B cell (primary cell): ENCODE measurements at places on chromosomes 5 and 9. TPM values are rescaled to one million over a fixed set of nuclear protein-coding genes. Genes with fewer than 3 reads are reported as not detected.

DNA sequence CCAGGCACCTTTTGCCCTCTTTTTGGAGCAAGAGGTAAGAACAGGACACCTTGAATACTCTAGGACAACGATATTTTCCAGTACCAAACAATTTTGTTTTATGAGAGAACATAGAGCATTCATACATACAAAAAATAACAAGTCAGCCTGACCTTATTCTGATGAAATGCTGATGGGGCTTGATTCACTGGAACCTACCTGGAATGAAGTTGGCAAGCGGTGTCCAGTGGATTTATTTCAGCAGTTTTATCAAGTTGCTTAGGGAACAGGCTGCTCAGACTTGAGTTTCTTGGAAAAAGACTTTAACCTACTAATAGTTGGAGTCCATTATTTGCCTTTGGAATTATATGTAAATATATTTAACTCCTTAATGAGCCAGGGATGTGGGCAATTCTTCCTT, 322.0 kb downstream of the ARRDC3 start:
- H3K4me1 ChIP-seq = no peaks in the 10 kb centered on the region
- no peak overlapping the region for H3K4me3 ChIP-seq

DNA sequence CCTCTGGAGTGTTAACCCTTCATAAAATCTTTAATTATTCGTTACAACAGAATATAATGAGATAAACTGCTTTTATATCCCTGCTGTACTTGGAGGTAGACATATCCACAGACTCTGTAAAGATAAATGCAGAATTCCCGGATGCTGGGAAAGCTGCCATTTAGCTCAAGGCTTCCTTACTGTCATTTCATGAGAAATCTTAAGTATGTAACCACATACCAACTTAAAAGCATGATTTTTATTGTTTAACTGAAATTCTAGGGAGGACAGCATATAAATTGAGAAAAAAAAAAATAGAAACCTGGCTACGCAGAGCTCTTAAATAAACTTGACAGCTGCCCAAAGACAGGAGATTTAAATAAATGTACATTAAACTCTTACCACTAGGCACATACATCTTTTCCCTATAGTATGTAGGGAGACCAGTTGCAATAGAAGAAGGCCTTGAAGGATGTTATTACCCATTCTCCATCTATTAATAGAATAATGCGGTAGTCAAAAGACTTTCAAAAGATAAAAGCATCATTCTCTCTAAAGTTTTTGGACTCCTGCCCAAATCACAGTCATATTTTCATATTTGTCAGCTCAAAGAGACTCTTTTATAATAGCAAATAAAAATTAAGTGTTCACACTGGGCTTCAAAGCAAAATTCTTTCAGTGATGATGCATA, 373.8 kb downstream of the NDUFS4 start:
- DNase-seq = no peak
- no peak overlapping the region for H3K27ac ChIP-seq
- no peak overlapping the region for H3K4me3 ChIP-seq
- H3K4me1 ChIP-seq = no peaks in the 10 kb centered on the region

The CERCAM gene
- 3.4 and 3.8 TPM in 2 replicates for total RNA-seq

- H3K4me1 ChIP-seq = peaks cover 4% of the 10 kb centered on the region
- DNase-seq = no peak
- H3K4me3 ChIP-seq = no peak overlapping the region
- no peaks in the 10 kb centered on the region for H3K27me3 ChIP-seq
- H3K36me3 ChIP-seq = no peaks in the 10 kb centered on the region
These were observed 167.2 kb downstream of the PAX5 start for GRCh38 chr9:36866840-36867239.

The RALGDS gene
- total RNA-seq = 55.7 and 62.4 TPM in 2 replicates

GRCh38 chr5:117594166-117594565, 1019.5 kb upstream of the SEMA6A start:
- DNase-seq = no peak
- no peaks in the 10 kb centered on the region for H3K4me1 ChIP-seq
- no peaks in the 10 kb centered on the region for H3K27me3 ChIP-seq
- no peak overlapping the region for H3K27ac ChIP-seq

The TPPP gene
- 0.07 TPM in 1 of 2 replicates, not detected in the other for total RNA-seq

- H3K4me1 ChIP-seq = peaks cover 33% of the 10 kb centered on the region
- peak; percentile 82 for DNase-seq
- H3K4me3 ChIP-seq = peak overlapping the region; percentile 49
- no peaks in the 10 kb centered on the region for H3K27me3 ChIP-seq
These were observed 19.1 kb downstream of the PTGS1 start for GRCh38 chr9:122389799-122390481.

- peaks cover 8% of the 10 kb centered on the region for H3K36me3 ChIP-seq
- no peaks in the 10 kb centered on the region for H3K27me3 ChIP-seq
These were observed 548 bp downstream of the CEP120 start for GRCh38 chr5:123422433-123423277.

- no peak overlapping the region for H3K27ac ChIP-seq
- H3K4me1 ChIP-seq = peaks cover 30% of the 10 kb centered on the region
- no peaks in the 10 kb centered on the region for H3K36me3 ChIP-seq
These were observed 786 bp upstream of the NTNG2 start for GRCh38 chr9:132160802-132161742.

GRCh38 chr5:119292701-119293515, 62.9 kb upstream of the TNFAIP8 start:
- no peak overlapping the region for H3K4me3 ChIP-seq
- no peaks in the 10 kb centered on the region for H3K27me3 ChIP-seq
- no peak for DNase-seq

The OR1J2 gene
- not detected in 2 replicates for total RNA-seq

DNA sequence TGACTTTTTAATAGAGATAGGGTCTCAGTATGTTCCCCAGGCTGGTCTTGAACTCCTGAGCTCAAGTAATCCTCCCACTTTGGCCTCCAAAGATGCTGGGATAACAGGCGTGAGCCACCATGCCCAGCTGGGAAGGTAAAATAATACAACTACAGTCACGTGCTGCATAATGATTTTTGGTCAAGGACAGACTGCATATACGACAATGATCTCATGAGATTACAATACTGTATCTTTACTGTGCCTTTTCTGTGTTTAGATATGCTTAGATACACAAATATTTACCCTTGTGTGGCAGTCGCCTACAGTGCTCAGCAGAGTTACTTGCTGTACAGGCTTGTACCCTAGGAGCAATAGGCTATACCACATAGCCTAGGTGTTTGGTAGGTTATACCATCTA, 14.2 kb upstream of the IRF1 start:
- no peak for DNase-seq
- peaks cover 20% of the 10 kb centered on the region for H3K4me1 ChIP-seq
- no peaks in the 10 kb centered on the region for H3K36me3 ChIP-seq
- peaks cover 2% of the 10 kb centered on the region for H3K27me3 ChIP-seq
- H3K27ac ChIP-seq = no peak overlapping the region
- no peak overlapping the region for H3K4me3 ChIP-seq

The ADAMTS19 gene
- not detected in 2 replicates for total RNA-seq

DNA sequence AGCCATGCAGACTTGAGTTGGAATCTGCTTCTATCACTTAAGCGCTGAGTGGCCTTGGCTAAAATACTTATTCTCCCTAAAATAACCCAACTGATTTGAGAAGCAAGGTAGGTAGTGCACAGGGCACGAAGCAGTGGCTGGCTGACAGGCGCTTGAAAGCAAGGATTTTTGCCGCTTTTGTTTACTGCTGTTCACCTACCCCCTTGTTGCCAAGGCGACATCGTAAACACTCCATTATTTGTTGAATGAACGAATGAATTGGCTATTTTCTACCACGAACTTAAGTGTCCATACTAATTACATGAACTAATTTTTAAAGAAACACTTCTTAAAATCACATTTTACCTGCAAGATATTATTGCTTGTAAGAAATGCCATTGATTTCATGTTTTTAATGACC, 98.0 kb downstream of the ANKH start:
- no peaks in the 10 kb centered on the region for H3K4me1 ChIP-seq
- no peak for DNase-seq
- no peaks in the 10 kb centered on the region for H3K27me3 ChIP-seq

GRCh38 chr9:133821601-133822429, 83.7 kb upstream of the SARDH start:
- peak overlapping the region; percentile 99 for H3K27ac ChIP-seq
- H3K27me3 ChIP-seq = no peaks in the 10 kb centered on the region
- peak; percentile 83 for DNase-seq
- peaks cover 55% of the 10 kb centered on the region for H3K4me1 ChIP-seq
- peaks cover 13% of the 10 kb centered on the region for H3K36me3 ChIP-seq
- no peak overlapping the region for H3K4me3 ChIP-seq

The MYOZ3 gene
- not detected in 2 replicates for total RNA-seq

GRCh38 chr5:125798307-125798706, 624.9 kb upstream of the GRAMD2B start:
- no peaks in the 10 kb centered on the region for H3K27me3 ChIP-seq
- no peak overlapping the region for H3K4me3 ChIP-seq
- no peak overlapping the region for H3K27ac ChIP-seq
- H3K4me1 ChIP-seq = no peaks in the 10 kb centered on the region

The UNC5A gene
- total RNA-seq = not detected in 2 replicates

- H3K4me1 ChIP-seq = no peaks in the 10 kb centered on the region
- no peak for DNase-seq
- H3K4me3 ChIP-seq = no peak overlapping the region
- H3K27ac ChIP-seq = no peak overlapping the region
- no peaks in the 10 kb centered on the region for H3K27me3 ChIP-seq
These were observed 69.0 kb downstream of the SHC3 start for GRCh38 chr9:89109666-89110065.

The TTF1 gene
- 26.3 and 28.5 TPM in 2 replicates for total RNA-seq

The FAM81B gene
- total RNA-seq = not detected in 2 replicates
